ENCODE measurements at places on chromosomes 7 and 10.

- no peak for DNase-seq
Observed at GRCh38 chr7:112157072-112157471, 49.1 kb downstream of the DOCK4 start.

DNA sequence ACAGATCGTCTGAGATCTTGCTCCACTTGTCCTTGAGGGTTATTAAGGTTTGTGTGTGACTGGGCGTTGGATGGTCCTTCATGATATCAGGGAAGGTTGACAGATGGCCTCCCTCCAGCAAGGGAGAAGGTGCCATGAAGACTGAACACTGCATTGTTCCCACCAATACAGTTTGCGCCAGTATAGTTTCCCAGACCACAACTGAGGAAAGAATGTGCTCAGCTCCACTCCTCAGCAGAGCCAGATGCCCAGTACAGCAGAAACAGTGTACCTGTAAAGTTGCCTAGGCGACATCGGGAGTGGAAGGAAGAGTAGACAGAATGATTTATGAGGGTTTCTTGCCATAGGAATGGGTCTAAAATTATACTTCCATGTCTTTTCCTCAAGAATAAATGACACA lies 137.5 kb downstream of the ST7 start:
- DNase-seq = no peak

GRCh38 chr7:139745678-139746143 lies 32.1 kb downstream of the HIPK2 start:
- no peak for DNase-seq

DNA sequence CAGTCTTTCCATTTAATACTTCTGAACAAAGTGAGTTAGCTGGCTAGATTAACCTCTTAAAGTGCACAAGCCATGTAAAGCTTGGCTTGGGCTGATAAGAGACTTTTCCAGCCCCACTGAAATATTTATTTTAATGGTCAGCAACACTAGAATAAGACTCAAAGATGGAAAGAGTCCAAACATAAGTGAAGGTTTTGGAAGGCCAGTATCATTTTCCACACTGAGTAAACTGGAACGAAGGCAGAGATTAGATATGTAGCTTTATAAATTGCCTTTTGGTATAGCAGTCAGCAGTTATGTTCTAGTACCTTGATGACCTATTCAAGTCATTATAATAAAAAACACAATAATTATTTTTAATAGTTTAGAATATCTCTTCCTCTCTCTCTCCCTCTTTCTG lies 102.2 kb downstream of the HDAC9 start:
- DNase-seq = no peak

DNA sequence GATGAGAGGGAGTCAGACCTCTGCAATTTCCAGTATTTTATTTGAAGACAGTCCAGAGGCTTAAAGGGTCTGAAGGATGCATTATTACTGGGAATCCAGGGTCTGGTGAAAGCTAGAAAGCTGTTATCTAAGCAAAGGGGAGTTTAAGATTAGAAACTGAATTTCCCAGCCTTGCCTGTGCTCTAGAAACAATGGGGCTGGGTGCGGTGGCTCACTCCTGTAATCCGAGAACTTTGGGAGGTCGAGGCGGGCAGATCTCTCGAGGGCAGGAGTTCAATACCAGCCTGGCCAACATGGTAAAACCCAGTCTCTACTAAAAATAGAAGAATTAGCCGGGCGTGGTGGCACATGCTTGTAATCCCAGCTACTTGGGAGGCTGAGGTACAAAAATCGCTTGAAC lies 71.5 kb upstream of the ANLN start:
- no peak for DNase-seq
